ENCODE measurements at places on chromosomes 7 and 10.
A peak's percentile ranks its signal among the peaks of the same experiment; 100 is the strongest.

DNA sequence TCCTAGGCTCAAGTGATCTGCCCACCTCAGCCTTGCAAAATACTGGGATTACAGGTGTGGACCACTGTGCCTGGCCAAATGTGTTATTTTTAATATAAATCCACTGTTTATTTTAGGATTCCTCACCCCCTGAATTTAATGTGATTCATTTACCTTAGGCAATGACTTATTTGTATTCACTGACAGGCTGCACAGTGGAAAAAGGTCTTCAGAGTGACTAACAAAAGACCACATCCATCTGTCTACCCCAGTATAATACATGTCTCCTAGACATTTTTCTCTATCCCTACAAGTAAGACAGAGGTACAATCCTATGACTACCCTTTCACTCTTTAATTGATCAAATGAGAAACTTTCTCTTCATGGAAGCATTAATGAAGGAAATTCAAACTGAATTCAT lies 230.2 kb downstream of the AHR start:
- DNase-seq = no peak

DNA sequence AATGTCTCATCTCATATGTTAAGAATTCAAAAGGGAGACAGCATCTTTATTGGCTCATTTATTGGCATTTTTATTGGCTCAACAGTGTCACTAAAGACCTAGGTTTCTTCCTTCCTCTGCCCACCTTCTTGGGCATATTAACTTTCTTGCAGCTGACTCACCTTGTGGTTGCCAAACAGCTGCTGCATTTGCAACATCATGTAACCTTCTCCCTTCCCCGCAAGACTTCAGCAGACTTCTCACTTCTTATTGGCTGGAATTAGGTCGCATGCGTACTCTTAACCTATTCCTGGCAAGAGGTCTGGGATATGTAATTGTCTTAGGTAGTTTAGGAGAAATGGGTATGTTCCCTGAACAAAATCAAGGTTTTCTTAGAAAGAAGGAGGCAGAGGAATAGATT lies 263.2 kb downstream of the POU6F2 start:
- DNase-seq = no peak

DNA sequence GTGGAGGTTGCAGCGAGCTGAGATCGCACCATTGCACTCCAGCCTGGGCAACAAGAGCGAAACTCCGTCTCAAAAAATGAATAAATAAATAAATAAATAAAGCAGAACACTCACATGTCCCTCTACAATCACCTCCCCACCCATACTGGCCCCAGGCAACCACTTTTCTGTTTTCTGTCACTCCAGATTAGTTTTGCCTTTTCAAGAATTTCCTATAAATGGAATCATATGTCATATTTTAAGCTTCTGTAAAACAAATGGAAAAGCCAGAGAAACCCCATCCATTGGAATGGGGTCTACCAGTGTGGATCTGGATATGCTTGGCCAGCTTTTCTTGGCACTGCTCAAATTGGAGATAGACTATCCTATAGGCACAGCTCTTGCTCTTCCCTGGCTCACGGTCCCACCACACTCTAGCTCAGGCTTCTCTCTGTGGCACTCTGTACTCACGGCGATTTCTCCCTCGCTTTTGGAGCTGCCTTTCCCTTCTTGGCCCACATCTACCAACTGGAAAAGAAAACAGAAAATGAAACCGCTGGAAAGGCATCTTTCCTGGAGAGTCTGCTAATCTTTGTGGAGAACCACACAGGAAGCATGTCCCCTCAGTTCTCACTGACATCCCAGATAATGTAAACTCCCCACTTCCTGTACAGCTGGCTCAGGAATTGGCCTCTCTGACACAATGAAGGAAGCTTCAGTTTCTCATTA lies 210.1 kb downstream of the JCAD start:
- DNase-seq = no peak

GRCh38 chr7:107605218-107605815 lies 25.3 kb downstream of the BCAP29 start:
- no peak for DNase-seq

- DNase-seq = peak; percentile 42
Observed at GRCh38 chr10:7408291-7409044, 2.4 kb downstream of the SFMBT2 start.

GRCh38 chr10:129532838-129533237 lies 65.8 kb downstream of the MGMT start:
- no peak for DNase-seq

DNA sequence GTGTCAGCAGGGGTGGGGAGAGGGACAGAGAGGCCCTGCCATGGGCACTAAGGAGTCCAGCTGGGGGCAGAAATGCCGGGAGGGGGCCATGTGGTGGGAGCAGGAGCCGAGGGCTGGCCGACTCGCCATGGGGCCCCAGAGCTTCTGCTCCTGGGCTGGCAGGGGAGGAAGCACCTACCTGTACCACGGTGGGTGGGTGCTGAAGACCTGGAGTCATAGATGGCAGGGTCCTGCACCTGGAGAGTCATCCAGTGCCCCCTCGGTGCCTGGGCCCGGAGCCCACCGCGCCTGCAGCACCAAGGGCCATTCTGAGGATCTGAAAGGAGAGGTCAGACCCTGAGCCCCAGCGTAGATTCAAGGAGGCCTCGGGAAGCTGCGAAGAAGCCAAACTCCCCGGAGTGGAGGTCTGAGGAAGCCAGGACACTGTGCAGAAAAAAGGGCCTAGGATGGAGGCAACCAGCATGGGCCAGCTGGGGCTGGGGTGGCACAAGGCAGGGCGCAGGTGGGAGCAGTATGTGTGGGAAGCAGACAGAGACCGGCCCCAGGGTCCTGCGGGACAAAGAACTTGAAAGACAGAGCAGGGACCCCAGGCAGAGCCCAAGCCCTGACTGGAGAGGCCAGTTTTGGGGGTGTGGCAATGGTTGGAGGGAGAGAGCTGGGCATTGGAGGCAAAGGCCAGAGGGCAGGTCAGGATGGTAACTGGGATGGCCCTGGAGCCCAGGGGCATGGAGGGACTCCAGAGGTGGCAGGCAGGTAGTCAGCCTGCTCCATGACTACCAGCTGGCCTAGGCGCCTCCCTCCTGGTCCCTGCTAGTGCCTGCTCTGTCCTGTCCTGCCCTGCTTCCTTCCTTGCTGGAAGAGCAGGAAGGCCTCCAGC lies 26.7 kb upstream of the SMARCD3 start:
- no peak for DNase-seq
